ENCODE measurements at places on chromosomes 3 and 15.

DNA sequence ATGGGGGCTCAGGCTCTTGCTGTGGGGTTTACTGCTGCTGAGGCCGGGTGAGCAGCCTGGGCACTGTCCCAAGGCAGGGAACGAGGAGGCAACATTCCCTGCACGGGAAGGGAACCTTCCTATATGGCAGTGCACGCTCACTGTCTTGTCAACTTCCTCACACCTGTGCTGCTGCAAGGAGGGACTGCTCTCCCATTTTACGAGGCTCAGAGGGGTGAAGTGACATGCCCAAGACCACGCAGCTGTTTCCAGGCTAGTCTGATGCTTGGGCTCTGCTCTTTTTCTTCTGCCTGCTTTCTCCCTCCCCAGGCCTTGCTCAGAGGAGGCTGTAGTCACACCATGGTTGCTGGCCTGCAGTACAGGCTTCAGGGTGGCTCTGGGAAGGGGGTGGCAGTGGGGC, 41.5 kb downstream of the SPSB4 start:
- DNase-seq = no peak

GRCh38 chr15:93719921-93720351, 511.4 kb upstream of the MCTP2 start:
- no peak for DNase-seq

DNA sequence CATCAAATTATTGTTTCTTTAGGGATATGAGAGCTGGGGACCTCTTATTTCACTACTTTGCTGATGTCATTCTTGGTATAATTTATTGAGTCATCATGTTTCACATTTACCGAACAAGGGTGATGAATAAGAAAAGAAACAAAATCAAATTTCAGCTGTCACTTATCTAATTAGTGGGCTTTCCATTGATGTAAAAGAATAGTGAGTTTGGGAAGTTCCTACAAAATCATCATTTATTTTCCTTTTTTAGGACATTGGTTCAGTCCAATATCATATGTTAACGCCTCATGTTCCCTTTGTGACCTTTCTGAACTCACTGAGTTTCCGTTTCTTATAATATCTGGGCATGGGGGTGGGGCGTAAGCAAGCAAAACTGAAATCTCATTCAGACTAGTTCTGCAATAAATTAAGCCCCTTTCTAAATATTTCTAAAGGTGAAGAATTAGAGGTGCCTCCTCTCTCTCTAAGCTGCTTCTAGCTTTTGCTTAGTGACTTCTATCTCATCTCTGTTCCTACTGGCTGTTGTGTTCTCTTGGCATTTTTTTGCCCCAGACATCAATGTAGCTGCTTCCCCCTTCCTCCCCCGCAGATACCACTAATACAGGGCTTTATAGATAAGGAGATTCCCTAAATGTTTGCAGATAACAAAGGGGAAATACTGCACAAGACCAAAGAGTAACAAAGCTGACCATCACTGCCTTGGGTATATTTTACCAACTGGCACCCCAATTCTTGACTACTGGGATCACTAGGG, 238.0 kb upstream of the CTNNB1 start:
- no peak for DNase-seq

DNA sequence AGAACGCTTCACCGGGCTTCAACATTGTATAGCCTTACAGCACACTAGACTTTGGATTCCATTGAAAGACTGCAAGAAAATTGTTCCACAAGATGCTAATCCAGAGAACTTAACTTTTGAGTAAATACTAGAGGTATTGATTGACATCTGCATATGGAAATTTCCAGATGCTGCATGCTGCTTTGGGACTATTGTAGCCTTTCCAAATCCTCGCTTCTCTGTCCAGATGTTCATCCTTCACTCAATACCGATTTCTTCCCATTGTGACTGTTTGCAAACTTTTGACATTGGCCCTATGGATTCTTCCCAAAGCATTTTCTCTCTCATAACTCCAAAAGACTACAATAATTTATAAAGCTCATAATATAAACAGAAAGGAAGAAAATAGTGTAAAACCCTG, 41.4 kb downstream of the COL6A6 start:
- DNase-seq = no peak
